ENCODE measurements at places on chromosomes 6 and 20.

GRCh38 chr6:109449795-109450673, 5.5 kb downstream of the MICAL1 start:
- no peak for DNase-seq

GRCh38 chr6:25886066-25886465, 12.0 kb upstream of the SLC17A3 start:
- no peak for DNase-seq

GRCh38 chr20:54207053-54207742, 689 bp upstream of the PFDN4 start:
- DNase-seq, result no peak

DNA sequence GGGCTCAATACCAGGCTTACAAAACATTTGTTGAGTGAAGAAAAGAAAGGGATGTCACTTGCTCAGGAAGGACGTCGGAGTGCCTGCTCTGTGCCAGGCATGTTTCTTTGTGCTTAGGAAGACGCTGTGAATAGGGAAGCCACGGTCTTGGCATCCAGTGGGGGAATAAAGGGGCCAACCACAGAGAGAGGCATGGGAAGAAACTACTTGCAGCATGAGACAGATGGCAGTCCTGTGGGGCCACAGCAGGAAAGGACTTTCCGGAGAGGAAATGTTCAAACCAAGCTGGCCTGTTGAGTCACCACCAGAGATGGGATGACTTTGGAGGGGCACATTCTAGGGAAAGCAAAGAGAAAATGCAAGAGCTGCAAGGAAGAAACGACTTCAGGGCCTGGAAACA, 173.2 kb downstream of the CDH26 start:
- no peak for DNase-seq

DNA sequence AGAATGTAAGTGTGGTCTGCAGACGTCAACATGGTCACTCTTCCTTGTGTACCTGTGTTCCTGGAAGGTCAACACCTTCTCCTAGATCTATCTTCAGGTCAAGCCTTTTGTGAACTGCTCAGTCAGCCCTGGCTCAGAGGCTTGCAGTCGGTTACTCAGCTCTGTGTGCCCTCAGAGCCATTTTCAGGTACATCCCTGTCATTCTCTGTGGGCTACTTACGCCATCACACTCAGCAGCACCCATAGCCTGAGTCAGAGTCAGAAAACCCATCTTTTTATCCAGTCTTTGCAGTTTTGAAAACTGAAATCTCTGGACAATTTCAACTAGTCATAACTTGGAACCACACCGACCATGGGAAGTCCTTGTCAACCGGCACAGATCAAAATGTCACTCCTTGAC, 35.3 kb downstream of the TGM3 start:
- DNase-seq, result no peak

DNA sequence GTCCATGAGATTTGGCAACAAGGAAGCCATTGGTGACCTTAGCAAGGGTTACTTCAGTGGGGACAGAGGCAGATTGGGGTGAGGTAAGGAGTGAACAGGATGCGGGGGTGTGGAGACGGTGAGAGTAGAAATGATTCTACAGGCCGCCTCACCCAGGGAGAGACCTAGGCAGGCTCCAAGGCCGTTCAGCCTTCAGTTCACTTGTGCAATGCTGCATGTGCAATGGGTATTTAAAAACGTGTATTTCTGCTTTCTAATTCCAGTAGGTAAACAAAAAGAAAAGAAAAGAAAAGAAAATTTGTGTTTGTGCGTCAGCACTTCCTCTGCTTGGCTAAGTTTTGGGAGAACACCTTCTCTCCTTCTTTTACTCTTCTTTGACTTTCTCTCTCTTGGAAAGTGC, 56.8 kb downstream of the BANF2 start:
- no peak for DNase-seq
